ENCODE measurements at places on chromosomes 3 and 15.

DNA sequence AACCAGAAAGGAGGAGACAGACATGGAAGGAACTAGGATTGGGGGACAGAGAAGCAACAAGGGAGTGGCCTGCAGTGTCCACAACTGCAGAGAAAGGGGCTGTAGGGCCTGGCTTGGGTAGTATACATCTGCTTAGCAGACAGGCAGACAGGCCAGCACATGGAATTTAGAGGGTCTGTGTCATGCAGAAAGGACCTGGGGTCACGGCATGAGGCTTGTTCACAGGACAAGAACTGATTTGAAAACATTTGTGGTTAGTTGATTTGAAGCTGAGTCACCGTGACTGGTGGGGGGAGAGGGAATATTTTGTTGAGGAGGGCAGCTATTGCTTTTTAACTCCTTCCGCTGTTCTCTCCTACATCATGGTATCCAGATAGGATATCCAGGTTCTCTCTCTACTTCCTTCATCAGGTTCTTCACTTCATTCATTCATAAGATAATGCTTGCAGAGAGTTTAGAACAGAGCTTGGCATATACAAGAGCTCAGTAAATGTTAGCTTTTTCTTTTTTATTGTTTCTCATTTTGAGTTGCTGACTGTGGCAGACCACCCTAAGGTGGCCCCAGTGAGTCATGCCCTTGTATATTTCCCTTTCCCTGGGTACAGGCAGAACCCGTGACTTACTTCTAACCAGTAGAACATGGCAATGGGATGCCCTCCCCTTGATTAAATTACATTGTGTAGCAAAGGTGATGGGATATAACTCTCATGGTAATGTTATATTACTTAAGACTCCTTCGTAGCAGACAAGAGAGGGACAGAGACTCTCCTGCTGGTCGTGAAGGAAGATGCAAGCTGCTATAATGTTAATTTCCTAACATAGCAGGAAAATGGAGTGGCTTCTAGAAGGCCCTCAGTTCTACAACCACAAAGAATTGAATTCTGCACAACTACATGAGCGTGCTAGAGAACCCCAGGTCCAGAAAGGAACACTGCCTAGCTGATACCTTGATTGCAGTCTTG is 95.0 kb upstream of the NMNAT3 start:
- peak; percentile 96 for DNase-seq

- DNase-seq: no peak
These were observed 68.1 kb downstream of the SENP2 start for GRCh38 chr3:185653949-185654757.

- peak; percentile 33 for DNase-seq
These were observed 113.8 kb downstream of the PPM1L start for GRCh38 chr3:160869825-160870224.

DNA sequence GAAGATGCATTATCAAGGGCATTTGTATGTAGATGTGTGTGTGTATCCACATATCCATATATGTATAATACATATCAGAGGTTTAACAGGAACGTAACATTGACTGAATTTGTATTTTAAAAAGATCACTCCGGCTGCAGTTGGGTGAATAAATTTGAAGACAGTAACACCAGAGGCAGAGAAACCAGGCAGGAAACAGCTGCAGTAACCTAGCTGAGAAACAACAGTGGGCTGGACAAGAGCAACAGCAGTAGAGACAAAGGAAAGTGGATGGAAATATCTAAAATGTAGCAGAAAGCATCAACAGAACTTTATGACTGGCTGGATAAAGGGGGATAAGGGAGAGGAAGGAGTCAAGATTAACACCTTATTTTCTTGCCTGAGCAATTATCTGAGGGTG is 68.3 kb upstream of the SETMAR start:
- no peak for DNase-seq

GRCh38 chr3:148100476-148100875 is 597.2 kb upstream of the AGTR1 start:
- no peak for DNase-seq

- no peak for DNase-seq
These were observed 179.1 kb downstream of the NSUN3 start for GRCh38 chr3:94241986-94242385.

DNA sequence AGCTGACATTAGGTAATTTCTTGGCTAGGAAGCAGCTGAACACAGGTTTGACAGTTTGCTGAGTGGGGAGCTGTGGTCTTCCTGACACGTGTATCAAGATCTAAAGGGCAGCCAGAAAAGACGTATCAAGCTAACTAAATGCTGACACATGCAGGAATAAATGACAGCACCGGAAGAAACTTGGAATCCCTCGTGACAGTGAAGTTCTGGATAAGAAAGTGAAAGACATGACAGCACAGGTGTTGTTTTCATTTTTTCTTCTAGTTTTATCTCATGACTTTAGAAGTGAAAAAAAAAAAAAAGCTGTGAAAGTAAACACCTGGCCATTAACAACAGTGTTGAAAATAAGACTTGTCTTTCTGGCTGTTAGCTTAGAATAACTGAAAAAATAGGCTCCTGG is 48.7 kb downstream of the FGF7 start:
- no peak for DNase-seq

- DNase-seq: no peak
These were observed 64.2 kb upstream of the TIMP4 start for GRCh38 chr3:12222775-12223485.

- DNase-seq: no peak
These were observed 58.4 kb downstream of the ILDR1 start for GRCh38 chr3:121963608-121964007.

DNA sequence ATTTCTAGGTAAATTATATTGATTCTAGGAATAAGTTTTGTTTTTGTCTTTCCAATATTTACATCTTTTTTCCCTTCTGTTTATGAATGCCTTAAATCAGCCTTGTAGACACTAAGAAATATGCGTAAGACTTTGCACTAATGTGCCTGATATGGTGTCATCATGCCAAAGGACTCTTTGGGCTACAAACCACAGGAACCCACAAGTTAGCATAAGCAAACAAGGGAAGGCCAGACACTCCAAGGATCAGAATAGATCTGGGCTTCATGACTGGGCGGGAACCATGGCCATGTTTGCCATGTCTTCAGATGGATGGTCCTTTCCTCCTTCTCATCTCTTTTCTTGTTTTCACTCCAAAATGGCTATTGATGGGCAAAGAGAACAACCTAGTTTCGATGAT is 242.2 kb upstream of the CHRNA7 start:
- DNase-seq: no peak
